ENCODE measurements at places on chromosomes 7 and 10. TPM values are rescaled to one million over a fixed set of nuclear protein-coding genes. Genes with fewer than 3 reads are reported as not detected.

- DNase-seq, result no peak
These were observed 12.7 kb downstream of the IKZF1 start for GRCh38 chr7:50317221-50317678.

DNA sequence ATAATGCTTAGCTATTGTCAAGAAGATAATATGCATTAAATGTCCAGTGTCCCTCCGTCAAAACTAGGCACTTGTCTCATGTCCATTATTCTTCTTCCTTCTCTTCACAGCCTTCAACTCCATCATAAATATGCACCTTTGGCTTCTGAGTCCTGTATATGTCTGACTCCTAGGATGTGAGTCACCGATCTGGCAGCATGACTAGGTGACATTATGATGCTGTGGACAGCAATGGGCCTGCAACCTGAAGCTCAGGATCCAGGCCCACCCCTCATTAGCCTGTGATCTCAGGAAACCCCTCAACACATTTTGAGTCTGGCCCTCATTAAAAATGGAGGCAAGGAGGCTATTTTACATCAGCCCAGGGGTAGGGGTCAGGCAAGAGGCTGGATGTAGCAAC lies 362.5 kb upstream of the ZMIZ1 start:
- DNase-seq, result no peak

DNA sequence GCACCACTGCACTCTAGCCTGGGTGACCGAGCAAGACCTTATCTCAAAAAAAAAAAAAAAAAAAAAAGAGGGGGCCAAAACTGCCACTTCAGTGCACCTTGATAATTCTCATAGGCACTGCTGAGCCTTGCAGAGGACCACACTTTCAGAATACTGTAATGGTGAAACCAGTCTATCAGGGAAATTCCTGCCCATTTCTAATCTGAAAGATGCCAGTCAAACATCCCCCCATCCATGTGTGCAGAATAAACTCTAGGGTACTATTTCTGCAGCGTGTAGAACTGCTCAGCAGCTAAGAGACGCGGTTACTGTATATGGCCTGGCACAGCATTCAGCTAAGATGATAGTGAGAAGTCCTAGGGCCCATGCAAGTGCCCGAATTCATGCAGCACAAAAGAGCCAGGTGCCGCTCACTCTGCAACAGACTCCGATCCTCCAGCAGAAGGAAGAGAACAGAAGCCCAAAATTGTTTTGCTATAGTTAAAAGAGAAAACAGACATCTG lies 286.8 kb upstream of the KLF14 start:
- no peak for DNase-seq

GRCh38 chr7:3260401-3260715 lies 40.7 kb upstream of the SDK1 start:
- no peak for DNase-seq

DNA sequence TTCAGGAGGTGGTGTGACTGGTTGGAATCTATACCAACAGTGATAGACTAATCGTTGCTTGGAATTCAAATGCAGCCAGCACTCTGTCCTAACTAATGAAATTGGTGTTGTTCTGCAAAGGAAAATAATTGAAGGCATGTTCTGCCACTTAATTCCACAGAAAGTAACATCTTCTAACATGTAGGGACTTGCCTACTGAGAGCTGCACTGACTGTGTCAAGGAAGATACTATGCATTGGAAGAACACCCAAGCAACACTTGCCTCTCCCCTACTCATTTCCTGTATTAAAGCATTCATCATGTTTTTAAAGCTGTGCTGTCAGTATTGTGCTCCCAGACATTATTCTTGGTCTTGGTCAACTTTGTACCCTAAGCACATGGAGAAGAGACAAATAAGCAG lies 2.7 kb upstream of the CYP3A7 start:
- no peak for DNase-seq

DNA sequence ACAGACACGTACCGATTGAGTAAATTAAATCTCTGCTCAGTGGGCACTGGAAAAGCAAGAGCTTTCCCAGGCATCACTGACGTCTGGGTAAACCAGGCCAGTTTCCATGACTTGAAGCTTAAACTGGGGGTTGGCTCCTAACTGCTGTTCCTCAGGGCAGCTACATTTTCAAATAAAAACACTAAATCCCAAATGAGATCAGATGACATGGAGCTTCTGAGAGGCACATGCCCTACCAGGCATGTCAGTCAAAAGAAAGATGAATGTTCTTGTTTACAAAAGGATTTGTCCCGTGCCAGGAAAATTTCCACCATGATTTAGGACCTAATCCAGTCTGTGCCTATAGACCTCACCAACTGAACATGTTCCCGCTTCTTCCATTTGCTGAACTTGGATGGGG lies 220.2 kb downstream of the KCNMA1 start:
- DNase-seq, result no peak

GRCh38 chr10:33715303-33715975 lies 381.0 kb upstream of the NRP1 start:
- no peak for DNase-seq

- DNase-seq, result no peak
These were observed 625.3 kb downstream of the CNTNAP2 start for GRCh38 chr7:146741911-146742310.

DNA sequence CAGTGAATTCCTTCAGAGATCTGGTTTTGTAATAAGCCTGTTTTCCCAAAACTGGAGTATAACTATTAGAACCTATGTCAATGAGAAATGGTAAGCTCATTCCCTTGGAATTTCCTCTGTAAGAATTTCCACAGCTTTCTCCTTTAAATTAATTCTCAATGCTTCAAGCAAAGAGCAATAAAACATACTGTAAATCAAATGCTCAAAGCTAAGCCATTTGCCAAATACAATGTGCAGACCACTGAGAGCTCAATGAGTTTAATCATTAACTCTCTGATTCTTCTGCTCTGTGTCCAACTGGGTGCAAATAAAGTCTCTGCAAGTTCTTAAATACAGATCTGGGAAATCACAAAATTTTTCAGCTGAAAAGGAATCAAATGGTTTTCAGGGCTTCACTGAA lies 227.6 kb upstream of the IMMP2L start:
- DNase-seq, result no peak

The CREB5 gene
- 0.09 TPM for total RNA-seq

The PFKP gene
- 70.2 TPM for total RNA-seq

The HOGA1 gene
- total RNA-seq, result not detected

The ATXN7L1 gene
- total RNA-seq, result 42.3 TPM

The SYT15 gene
- total RNA-seq, result not detected

The ODAD2 gene
- total RNA-seq, result not detected

All from T-cell (primary cell).